GM23248 (cell line): ENCODE measurements at places on chromosomes 2 and 18. TPM values are rescaled to one million over a fixed set of nuclear protein-coding genes. Genes with fewer than 3 reads are reported as not detected.

ZSWIM2 gene
- total RNA-seq, result not detected in 2 replicates

GALNT14 gene
- 1.4 and 3.5 TPM in 2 replicates for total RNA-seq

MAP2 gene
- 1.0 and 7.6 TPM in 2 replicates for total RNA-seq

KIF5C gene
- total RNA-seq, result 0.11 and 0.13 TPM in 2 replicates

DTNA gene
- 4.2 and 14.5 TPM in 2 replicates for total RNA-seq

POLR1A gene
- total RNA-seq, result 13.0 and 17.6 TPM in 2 replicates

VIT gene
- 0.22 TPM in 1 of 2 replicates, not detected in the other for total RNA-seq

TANC1 gene
- 12.1 and 16.3 TPM in 2 replicates for total RNA-seq

FER1L5 gene
- total RNA-seq, result under 0.01 TPM in 1 of 2 replicates, not detected in the other

LYG1 gene
- not detected in 2 replicates for total RNA-seq

RESP18 gene
- not detected in 2 replicates for total RNA-seq

KCNJ3 gene
- total RNA-seq, result not detected in 2 replicates

MERTK gene
- under 0.01 TPM in 1 of 2 replicates, not detected in the other for total RNA-seq

DNA sequence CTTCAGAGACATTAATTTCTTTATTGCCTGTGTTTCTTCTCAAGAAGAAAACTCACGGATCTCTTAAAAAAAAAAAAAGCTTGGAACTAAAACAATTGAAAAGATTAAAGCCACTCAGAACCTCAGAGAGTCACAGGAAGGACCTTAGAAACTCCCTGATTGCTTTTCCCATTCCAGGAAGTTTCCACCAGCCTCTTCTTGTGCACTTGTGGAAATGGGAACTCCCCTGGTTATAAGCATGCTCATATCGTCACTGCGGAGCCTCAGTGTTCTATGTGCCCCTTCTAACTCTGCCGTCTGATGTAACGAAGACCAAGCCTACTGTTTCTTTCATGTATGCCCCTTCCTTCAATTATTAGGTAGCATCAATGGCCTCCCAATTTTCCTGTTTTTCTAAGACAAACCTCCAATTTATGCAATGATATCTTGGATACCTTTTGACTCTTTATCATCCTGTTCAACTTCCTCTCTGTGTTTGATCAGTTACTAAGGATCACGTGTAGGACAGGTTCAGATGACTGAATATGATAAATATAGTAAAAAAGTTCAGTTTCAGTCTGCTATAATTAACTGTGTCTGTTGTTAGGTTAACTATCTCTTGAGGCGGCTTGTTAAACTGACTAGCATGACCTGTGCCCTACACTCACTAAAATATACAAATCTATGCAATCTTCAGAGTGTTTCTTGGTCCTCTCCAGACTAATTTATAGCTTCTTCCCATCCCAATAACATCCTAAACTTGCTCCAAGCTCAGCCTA is 593.7 kb upstream of the CHAC2 start:
- DNase-seq, result no peak

- no peak for DNase-seq
These were observed 28.3 kb downstream of the CYRIA start for GRCh38 chr2:16637304-16637703.

GRCh38 chr18:72868585-72869225 is 918 bp upstream of the NETO1 start:
- DNase-seq, result no peak

- DNase-seq, result no peak
These were observed 137.5 kb downstream of the LYPD6B start for GRCh38 chr2:149175956-149176355.

DNA sequence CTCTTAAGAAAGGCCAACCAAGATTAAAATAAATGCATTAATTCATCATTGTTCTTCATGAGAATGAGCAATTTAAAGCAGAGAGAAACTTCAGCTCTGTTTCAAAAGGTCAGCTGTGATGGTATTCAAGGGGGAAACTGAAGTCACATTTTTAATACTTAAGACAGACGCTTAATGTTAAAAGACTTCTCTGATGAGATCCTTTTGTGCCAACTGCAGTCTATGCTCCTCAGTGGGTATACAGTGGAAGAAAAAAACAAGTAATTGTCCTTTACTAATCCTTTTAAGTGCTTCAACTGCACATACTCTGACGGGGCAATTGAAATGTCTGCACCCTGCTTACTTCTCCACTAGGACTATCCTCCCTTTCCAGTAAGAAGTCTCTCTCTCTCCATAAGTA is 309.7 kb downstream of the GULP1 start:
- no peak for DNase-seq

GRCh38 chr2:61905372-61906185 is at the start of gene COMMD1:
COMMD1 (plus strand) TSS chr2:61905674; CDS start chr2:61905679, 5 bp downstream.
- peak; percentile 92 for DNase-seq

- no peak for DNase-seq
These were observed 50.9 kb upstream of the GPD2 start for GRCh38 chr2:156385242-156385641.

DNA sequence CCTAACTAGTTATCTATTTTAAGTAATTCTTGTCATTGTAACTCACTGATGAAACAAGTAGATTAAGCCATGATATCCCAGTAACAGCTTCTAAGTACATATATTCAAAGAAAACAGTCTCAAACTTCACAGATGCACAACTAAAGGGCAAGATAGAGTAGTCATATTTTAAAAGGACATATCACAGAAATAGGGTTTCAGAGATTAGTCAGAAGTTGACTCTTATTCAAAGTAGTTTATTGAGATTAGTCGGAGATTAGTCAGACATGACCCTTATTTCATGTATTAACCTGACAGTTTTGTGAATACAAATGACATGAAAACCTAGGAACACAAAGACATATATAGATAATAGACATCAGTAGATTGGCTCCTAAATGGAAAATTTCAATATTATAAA is 15.9 kb upstream of the CHAC2 start:
- DNase-seq, result peak; percentile 72

DNA sequence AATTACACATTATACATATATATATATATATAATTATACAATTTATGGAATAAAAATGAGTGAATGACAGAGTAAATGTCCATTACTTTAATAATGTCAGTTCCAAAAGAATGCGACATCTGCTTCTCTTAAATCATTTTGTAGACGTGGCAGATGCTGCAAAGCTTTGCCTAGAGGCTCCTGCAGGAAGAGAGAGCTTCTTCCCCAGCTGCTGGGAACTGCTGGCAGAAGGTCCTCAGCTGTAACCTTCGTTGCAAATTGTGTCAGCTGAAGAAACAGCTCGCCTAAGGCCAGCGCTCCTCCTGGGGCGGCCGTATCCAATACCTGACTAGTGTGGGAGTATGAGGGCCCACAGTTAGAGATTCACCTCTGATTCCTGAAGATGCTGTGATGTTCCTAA is 9.6 kb upstream of the THNSL2 start:
- DNase-seq, result no peak

- DNase-seq, result peak; percentile 97
These were observed 185.7 kb downstream of the MTCL1 start for GRCh38 chr18:8890957-8891464.

GRCh38 chr2:7375901-7376300 is 458.7 kb downstream of the RNF144A start:
- no peak for DNase-seq

- no peak for DNase-seq
These were observed 20.2 kb upstream of the ADNP2 start for GRCh38 chr18:80088823-80089222.

DNA sequence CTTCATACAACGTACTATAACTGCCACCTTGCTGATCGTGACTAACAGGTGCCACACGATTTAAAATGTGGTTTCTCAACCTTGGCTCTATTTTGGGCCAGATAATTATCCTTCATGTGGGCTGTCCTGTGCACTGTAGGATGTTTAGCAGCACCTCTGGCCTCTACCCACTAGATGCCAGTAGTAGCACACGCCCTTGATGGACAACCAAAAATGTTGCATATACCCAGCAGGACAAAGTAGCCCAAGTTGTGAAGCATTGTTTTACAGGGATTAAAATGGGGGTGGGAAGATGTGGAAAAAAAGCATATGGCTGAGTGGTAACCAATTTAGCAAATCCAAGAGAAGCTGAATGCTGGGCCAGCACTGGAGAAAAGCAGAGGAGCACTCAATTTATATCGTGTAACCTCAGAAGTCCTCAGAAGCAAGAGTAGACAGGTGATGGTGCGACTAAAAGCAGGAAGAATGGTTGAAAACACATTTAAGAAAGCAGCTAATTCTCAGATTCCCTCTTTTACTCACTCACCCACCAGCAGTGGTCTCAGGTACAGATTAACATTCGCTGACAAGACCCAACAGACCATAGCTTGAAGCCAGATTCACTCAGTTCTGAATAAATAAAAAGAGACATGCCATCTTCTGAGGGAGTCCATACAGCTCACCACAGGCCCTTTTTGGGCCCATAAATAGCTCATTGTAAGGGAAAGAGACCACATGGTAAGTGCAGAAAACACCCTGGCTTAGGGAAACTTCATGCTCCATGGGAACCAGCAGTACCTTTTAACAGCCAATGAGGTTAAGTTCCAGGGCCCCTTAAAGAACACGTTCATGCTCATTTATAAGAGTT is 50.6 kb downstream of the RAPH1 start:
- DNase-seq, result no peak

DNA sequence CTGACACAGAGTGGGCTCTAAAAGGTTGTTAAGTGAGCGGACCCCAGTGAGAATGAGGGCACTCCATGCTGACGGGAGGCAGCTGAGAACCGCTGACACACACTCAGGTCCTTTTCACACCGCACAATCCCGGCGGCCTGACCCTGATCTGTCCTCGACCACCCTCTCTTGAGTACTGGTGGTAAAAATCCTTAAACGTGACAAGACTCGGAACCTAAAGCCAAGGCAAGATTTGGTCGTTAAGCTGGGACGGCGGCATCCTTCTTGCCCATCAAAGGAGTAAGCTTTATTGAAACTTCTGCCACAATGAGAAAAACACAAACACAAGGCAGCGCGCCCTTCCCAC is 569 bp downstream of the TMX3 start:
- no peak for DNase-seq

- peak; percentile 68 for DNase-seq
These were observed 112.2 kb downstream of the OSBPL6 start for GRCh38 chr2:178306352-178307073.

DNA sequence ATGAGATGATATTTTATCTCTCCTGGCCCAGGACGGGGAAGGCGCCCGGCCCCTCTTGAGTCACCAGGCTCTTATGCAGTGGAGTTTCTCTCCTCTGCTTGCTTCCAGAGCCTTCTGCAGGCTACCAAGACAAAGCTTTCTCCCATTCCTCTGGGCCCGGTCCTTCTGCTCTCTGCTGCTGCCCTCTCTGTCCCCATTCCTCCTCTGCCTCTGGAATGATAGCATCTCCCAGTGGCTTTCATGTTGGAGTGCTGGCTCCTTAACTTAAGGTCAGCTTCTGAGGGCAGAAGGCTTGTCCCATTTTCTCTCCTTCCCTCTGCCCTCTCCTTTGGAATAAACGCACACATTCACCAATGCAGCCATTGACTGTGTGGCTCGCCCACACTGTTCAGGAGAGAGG is 86.2 kb downstream of the SDC1 start:
- DNase-seq, result peak; percentile 27

DNA sequence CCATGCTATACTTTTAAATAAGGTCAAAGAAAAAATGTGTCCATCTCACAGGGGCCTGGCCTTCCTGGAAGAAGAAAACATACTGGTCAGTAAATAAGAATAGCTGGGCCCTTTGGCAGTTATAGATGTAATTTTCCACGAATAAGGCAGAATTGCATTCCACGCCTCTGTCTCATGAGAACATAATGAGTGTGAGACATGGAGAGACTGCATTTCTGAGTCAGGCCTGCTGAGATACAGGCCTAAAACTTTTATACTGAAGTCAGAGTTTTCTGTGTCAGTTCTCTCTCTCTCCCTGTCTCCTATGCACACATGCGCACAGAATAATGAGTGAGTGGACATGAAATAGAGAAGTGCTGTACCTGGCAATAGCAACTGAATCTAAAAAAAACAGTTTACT is 20.4 kb upstream of the IL1R1 start:
- DNase-seq, result peak; percentile 96

GRCh38 chr2:168499500-168499899 is 43.4 kb downstream of the CERS6 start:
- no peak for DNase-seq

GRCh38 chr2:217285926-217286325 is 426.1 kb upstream of the TNP1 start:
- DNase-seq, result no peak

GRCh38 chr18:70693246-70693645 is 404.4 kb downstream of the SOCS6 start:
- DNase-seq, result no peak

DNA sequence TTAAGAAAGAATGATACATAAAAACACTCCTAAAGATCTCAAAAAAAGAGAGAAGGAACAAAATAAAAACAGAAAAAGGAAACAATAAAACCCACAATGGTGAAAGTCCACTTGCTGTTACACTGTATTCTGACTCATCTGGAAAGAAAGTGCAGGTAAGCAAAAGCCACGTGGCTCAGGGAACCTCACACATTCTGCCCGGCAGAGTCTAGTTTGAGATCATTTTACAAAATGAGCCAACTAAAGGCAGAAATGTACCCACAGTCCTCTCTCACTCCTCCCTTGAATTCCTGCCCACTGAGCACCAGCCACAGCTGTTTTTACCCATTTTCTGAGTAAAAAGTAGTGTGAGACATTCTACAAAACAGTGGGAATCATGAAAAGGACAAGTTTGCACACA is 10.0 kb downstream of the KCNH7 start:
- no peak for DNase-seq

DNA sequence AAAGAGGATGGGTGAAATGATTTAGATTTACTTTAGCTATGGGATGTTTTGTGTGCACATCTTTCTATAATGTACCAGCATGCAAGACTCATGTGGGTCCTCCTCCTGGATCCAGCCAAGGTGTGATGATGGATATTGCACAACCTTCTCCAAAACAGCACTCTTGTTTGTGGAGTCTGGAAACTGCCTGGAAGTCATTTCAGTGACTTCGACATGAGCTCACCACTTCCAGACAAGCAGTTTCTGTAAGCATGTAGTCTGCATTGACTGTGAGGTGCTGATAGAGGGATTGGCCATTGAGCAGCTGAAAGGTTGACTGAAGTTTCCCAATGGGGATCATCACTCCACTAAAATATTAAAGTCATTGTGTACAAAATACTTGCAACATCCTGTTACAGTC is 154.0 kb downstream of the TRIB2 start:
- DNase-seq, result peak; percentile 30

DNA sequence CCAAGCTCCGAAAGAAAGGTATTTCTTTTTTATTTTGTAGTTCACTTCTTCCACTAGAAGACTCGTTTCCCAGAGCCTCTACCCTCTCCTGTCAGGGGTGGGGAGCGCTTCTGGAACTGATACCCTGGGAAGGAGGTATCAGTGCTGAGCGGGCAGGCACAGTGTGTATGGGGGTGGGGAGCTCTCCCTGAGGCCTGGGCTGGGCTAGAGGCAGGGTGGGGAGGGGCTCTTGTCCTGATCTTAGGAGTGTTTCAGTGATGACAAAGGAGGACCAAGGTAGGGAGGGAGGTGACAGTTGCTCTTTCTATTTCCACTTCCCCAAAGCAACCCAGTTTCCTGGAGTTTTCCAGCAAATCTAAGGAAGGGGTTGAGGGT is 65.4 kb downstream of the ARHGAP25 start:
- no peak for DNase-seq
